ENCODE measurements at places on chromosomes 16 and 17. TPM values are rescaled to one million over a fixed set of nuclear protein-coding genes. Genes with fewer than 3 reads are reported as not detected.
A peak's percentile ranks its signal among the peaks of the same experiment; 100 is the strongest.

DNA sequence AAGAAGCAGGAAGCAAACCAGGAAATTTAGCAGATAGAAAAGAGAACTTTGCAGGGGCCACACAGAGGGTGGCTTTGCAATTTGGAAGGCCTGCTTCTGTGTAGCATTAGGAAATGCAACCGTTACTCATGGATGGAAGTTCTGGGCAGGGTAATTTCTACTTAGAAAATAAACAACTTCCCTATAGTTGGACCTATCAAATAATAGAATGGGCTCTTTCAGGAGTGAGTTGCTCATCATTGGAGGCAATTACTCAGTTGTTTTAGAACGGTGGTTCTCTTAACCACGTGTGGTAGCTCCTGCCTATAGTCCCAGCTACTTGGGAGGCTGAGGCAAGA lies 25.8 kb upstream of the HS3ST2 start:
- no peak for DNase-seq
- H3K4me3 ChIP-seq = no peak overlapping the region
- H3K4me1 ChIP-seq = peaks cover 5% of the 10 kb centered on the region
- no peak overlapping the region for H3K27ac ChIP-seq
- H3K36me3 ChIP-seq = no peaks in the 10 kb centered on the region
- H3K27me3 ChIP-seq = peaks cover 8% of the 10 kb centered on the region

DNA sequence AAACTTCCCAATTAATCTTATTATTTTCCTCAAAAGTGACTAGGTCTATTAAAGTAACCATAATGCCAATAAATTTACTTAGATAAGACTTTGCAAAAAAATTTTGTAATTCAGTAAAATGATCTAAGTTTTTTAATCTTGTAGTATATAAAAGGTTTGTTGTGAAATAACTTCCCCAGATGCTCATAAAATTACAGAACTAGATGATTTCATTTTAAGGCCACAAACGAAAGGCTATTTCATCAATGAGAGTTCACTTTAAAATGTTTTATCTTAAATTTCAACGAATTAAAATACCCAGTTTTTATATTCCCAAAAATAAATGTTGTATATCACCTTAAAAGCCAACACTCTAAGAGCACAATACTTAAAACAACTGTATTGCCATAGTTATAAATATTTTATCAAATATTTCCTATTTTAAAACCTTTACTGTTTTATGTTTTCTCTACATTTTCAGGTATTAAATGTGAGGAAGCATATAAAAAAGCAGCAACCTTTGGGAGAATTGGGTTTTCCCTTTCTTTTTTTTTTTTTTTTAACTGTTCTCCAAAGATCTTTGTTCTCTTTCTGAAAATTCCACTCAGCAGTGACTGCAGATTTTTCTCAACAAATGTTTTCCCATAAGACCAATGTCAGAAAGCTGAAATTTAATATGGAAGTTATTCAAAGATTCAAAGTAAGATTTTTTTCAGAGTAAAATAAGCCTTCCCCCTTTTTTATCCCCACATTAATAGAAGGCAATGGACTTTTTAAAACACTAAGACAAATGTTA lies 169.9 kb downstream of the CYB561 start:
- no peak overlapping the region for H3K4me3 ChIP-seq
- peaks cover 9% of the 10 kb centered on the region for H3K4me1 ChIP-seq
- no peak for DNase-seq
- H3K27ac ChIP-seq = no peak overlapping the region

DNA sequence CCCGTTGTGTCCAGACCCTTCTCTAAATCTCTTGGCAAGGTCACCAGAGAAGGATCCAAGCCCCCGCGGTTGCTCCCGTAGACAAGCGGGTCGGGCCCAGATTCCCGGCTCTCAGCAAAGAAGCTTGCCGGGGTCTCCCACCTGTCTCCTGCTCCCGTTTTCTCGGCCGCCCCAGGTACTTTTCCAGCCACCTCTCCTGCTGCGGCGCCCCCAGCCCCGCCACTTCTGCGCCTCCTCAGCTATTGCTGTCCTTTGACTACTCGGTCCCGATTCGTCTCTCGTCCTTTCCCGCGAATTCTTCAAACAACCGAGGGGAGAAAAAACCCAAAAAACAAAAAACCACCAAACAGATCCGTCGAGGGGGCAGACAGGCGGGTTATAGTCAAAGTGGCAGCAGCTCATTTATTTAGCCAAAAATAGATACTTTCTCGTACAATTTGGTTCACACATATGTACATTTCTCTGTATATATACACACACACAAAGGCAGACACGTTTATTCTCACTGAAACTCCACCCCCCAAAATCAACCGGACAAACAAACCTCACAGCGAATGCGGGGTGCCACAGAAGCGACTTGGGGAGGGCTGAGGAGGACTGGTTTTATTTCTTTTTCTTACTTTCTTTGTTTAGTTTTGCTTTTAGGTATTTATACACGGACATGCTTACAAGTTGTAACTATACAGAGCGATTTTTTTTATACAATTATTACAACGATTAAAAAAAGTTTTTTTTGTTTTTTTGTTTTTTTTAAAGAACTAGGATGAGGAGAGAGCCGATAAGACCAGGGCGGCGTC lies 3.5 kb downstream of the IRX3 start:
- peak overlapping the region; percentile 37 for H3K4me3 ChIP-seq
- peaks cover 67% of the 10 kb centered on the region for H3K27me3 ChIP-seq
- H3K36me3 ChIP-seq = peaks cover 7% of the 10 kb centered on the region

DNA sequence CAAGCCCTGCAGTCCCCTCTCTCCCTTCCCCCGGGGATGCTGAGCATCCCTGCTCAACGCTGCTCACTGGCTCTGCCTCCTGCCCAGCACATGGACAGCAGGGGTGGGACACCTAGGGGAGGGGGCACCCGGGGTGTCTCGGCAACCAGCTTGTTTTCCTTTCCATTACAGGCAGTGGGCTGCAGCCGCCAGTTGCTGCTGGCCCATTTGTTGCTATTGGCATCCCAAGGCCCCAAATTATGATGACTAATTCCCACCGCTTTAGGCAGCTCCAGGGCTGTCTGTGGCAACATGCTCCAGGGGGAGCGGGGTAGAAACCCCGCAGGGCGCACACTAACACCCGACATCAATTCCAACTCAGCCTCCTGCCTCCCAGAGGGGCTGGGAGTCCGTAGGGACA lies 4.9 kb downstream of the SDK2 start:
- peaks cover 3% of the 10 kb centered on the region for H3K36me3 ChIP-seq
- no peak for DNase-seq
- H3K27me3 ChIP-seq = peaks cover 30% of the 10 kb centered on the region
- H3K4me1 ChIP-seq = peaks cover 15% of the 10 kb centered on the region

NLRP1 gene
- total RNA-seq = 23.0 TPM
